Glutamatergic neuron (in vitro differentiated cells): ENCODE measurements at places on chromosomes 2 and 18. TPM values are rescaled to one million over a fixed set of nuclear protein-coding genes. Genes with fewer than 3 reads are reported as not detected.

The CKAP2L gene
- total RNA-seq = 3.3 TPM

The ABHD3 gene
- 12.7 TPM for total RNA-seq

The GALNT13 gene
- 5.5 TPM for total RNA-seq

The STPG4 gene
- 1.3 TPM for total RNA-seq

The OXER1 gene
- not detected for total RNA-seq

The CELF4 gene
- 38.4 TPM for total RNA-seq

The CFAP221 gene
- 0.34 TPM for total RNA-seq

The RPL37A gene
- 1,757 TPM for total RNA-seq

The FOXI3 gene
- total RNA-seq = 0.34 TPM

The ACVR2A gene
- total RNA-seq = 110 TPM

The PLA2R1 gene
- 0.34 TPM for total RNA-seq

The NAT8 gene
- total RNA-seq = not detected

The CYP1B1 gene
- 3.4 TPM for total RNA-seq

The HOXD1 gene
- not detected for total RNA-seq

The SCYGR4 gene
- not detected for total RNA-seq

The ATP6V1C2 gene
- total RNA-seq = not detected

The C18orf32 gene
- 122 TPM for total RNA-seq

The LRRC30 gene
- total RNA-seq = not detected

The ZBTB7C gene
- total RNA-seq = 10.6 TPM

The ADD2 gene
- 373 TPM for total RNA-seq

The EFEMP1 gene
- 1.2 TPM for total RNA-seq

The ADI1 gene
- 16.0 TPM for total RNA-seq

The PCARE gene
- total RNA-seq = 0.66 TPM

The MROH2A gene
- not detected for total RNA-seq

The CFC1 gene
- 1.8 TPM for total RNA-seq

The GATA6 gene
- 0.42 TPM for total RNA-seq

The MCFD2 gene
- 33.0 TPM for total RNA-seq

The CCDC141 gene
- total RNA-seq = 0.51 TPM

The UGT1A7 gene
- not detected for total RNA-seq

The HAUS1 gene
- 32.2 TPM for total RNA-seq

The NAGK gene
- total RNA-seq = 188 TPM

The MRO gene
- total RNA-seq = not detected

The NPHP1 gene
- total RNA-seq = 2.5 TPM

The ALLC gene
- not detected for total RNA-seq

The CPLX4 gene
- total RNA-seq = not detected

The IL36B gene
- not detected for total RNA-seq

The KLHL29 gene
- total RNA-seq = 36.5 TPM

The NGEF gene
- 7.2 TPM for total RNA-seq

The FBXO15 gene
- 0.76 TPM for total RNA-seq

The NEB gene
- total RNA-seq = 0.59 TPM

The EVX2 gene
- 0.76 TPM for total RNA-seq

The DUSP2 gene
- total RNA-seq = 0.34 TPM

The FSIP2 gene
- 56.4 TPM for total RNA-seq

The PLB1 gene
- not detected for total RNA-seq

The EPG5 gene
- 36.6 TPM for total RNA-seq

The TTR gene
- total RNA-seq = not detected

The C2orf15 gene
- total RNA-seq = 0.34 TPM

The FOSL2 gene
- 2.6 TPM for total RNA-seq

The FBXO36 gene
- total RNA-seq = 3.4 TPM

The PLGLB2 gene
- 0.86 TPM for total RNA-seq

The CYRIA gene
- total RNA-seq = 19.3 TPM

The NTSR2 gene
- total RNA-seq = not detected

The OSR1 gene
- 0.42 TPM for total RNA-seq

The SUPT7L gene
- total RNA-seq = 47.4 TPM

The RAD51AP2 gene
- total RNA-seq = not detected

The MARCHF4 gene
- 26.1 TPM for total RNA-seq

The PXDN gene
- 226 TPM for total RNA-seq

The PPP1R1C gene
- total RNA-seq = 13.8 TPM
